ENCODE measurements at places on chromosomes 16 and 17. TPM values are rescaled to one million over a fixed set of nuclear protein-coding genes. Genes with fewer than 3 reads are reported as not detected.

Gene ZMYND15
- total RNA-seq = 0.89 TPM

GRCh38 chr16:53805113-53805512 is 101.2 kb downstream of the FTO start:
- no peak for DNase-seq

DNA sequence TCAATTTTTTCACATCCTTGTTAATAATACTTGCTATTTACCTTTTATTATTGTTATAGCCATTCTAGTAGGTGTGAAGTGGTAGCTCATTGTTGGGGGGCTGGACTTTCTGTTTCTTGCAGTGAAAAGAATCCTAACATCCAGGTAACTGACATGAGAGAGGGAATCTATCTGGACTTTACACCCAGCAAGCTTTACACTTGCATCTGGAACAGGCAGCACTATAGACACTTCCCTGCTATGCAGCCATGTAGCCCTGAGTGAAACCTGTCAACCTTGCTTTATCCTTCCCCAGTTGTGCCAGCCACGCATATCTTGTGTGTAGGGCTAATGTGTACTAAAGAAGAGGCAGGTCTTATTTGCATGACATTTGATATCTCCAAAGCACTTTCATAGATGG is 16.9 kb upstream of the ABCC12 start:
- DNase-seq = no peak

- no peak for DNase-seq
Observed at GRCh38 chr17:29113334-29113733, 66.9 kb downstream of the MYO18A start.

DNA sequence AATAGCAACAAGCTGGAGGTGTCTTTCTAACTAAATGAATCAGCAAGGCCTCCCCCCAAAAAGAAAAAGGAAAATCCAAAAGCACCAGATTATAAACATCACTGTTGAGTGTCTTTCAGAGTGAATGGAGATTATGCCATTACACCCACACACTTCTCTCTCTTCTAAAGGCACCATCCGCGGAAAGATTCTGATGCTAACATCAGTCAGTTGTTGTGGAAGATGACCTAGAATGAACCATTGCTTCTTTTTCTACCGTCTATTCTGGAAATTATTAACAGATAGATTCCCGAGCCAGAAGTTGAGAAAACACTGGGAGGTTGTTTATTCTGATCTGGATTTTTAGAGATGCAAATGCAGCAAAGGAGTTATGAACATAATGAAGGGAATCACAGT is 60.9 kb upstream of the FAM20A start:
- no peak for DNase-seq

All from skin of body (tissue), 3 donors.